Activated CD8-positive, alpha-beta memory T cell treated with anti-CD3 and anti-CD28 coated beads, Interleukin-2, amount 50 U/mL, for 48 hours (primary cell): ENCODE measurements at places on chromosomes 1 and 21.

DNA sequence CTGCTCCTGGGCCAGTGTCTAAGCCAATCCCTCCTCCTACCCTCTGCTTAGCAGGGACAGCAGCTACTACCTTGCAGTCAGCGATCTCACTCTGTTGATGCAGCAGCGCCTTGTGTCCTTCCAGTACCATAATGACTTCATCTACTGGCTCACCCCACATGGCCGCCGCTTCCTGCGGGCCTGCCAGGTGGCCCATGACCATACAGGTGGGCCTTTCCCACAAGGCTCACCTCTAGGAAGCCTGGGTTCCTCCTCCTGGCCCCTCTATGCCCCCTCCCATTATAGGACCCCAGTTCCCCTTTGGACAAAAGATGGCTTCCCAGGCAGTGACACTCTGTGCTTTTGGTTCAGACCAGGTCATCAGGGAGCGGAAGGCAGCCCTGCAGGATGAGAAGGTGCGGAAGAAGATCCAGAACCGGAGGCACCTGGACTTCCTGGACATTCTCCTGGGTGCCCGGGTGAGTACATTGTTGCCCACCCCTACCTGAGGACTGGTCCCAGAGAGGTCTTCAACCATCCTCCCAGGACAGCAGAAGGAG lies 15.1 kb downstream of the CYP4B1 start:
- DNase-seq = no peak

- DNase-seq = peak; percentile 72
Observed at GRCh38 chr1:205313563-205314308, 7.8 kb downstream of the NUAK2 start.

DNA sequence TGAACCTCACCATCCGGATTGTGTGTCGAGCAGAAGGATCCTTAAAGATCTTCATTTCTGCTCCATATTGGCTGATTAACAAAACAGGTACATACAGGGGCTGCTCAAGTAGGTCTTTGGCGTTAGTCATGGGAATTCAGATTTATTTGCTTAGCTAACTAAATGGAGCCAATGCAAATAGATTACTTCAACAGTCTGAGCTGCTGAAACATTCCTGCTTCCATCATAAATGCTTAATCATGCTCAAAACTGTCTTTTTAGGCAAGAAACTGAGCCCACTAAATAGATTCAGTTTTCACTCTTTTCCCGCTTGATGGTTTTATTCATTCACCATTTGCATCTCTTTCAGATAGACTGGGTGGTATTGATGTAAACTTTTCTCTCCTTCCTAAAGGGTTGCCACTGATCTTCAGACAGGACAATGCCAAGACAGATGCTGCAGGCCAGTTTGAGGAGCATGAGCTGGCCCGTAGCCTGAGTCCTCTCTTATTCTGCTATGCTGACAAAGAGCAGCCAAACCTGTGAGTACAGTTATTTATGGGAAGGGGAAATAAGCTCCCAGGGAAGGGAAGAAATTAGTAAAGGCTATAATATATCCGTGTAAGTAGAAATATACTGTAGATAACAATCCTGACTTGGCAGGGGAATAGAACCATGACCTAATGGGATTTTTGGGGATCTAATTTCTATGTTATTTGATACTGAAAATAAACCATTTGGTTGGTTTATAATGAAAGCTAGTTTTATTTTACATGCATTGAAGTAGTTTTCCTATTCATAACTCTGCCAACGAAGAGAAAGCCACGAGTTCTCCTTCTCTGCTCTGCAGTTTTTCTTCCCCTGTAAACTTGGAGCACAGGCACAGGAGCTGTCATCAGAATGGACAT lies 126.4 kb downstream of the VPS13D start:
- DNase-seq = no peak

- DNase-seq = no peak
Observed at GRCh38 chr1:19010503-19010902, 54.0 kb upstream of the IFFO2 start.

GRCh38 chr1:221604948-221605347 lies 136.9 kb downstream of the DUSP10 start:
- no peak for DNase-seq

DNA sequence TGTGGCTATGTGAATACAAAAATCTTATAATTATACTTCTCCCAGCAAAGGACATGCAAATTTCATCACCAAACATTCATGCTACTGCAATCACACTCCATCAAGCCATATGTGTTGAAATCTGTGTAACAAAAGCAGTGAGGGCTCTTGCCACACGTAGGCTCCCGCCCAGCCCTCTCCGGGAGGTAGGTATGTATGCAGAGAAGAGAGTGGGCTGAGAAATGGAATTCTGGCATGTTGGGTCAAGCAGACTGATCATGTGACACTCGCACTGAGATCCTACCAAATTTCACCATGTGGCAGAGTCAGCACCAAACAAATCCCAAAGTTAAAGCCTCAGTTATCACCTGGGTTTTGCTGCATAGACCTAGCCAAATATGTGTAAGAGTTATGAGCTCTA lies 49.7 kb downstream of the APP start:
- no peak for DNase-seq

GRCh38 chr1:158806916-158807536 lies 24.1 kb upstream of the MNDA start:
- no peak for DNase-seq

DNA sequence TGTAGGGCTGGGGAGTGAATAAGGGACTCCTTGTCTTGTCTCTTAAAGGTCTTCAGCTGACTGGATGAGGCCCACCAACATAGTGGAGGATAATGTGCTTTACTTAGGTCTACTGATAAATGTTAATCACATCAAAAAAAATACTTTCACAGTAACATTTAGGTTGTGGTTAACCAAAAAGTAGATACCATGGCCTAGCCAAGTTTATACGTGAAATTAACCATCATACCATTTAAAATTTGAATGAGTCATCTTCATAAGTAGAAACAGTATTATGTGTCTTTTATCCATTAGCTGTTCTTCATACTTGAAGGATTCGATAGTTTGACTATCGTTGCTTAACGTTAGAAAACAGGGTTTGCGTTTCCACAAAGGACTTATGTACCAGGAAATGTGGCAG lies 80.9 kb downstream of the MTR start:
- DNase-seq = no peak

DNA sequence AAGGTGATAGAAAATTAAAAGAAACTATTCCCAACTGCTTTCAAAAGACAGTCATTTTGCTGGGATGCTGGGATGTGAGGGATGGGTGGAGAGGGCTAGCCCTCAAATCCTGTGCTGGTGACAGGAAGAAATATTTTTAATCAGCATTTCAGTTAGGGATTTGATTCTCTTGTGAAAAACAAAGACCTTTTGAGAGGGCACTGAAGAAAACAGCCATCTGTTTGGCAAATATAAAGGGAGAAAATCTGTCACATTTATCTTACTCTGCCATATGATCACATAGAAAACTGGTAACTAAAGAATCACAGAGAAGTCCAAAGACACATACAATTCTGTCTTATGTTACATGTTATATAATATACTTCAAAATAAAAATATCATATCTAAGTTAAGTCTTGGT lies 12.3 kb downstream of the STXBP3 start:
- DNase-seq = no peak

- DNase-seq = no peak
Observed at GRCh38 chr1:88009916-88010315, 674.2 kb upstream of the PKN2 start.

DNA sequence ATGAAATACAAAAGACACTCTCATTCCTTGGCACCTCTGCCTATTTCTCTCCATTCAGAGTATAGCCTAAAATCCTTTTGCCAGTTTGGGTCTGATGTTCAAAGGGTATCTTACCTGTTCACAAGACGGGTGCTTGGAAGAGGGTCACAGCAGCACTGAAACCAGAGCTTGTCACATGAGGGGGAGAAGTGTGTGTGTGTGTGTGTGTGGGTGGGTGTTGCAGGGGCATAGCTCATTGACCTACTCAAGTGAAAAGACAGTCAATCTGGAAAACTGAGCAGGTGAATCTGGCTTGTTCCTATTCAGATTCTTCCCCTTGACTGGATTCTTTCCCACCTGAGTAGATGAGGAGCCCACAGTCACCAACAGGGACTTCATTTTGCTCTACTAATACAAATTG lies 63.9 kb downstream of the KCTD3 start:
- no peak for DNase-seq

GRCh38 chr1:178330153-178330552 lies 166.6 kb downstream of the CLEC20A start:
- DNase-seq = no peak

DNA sequence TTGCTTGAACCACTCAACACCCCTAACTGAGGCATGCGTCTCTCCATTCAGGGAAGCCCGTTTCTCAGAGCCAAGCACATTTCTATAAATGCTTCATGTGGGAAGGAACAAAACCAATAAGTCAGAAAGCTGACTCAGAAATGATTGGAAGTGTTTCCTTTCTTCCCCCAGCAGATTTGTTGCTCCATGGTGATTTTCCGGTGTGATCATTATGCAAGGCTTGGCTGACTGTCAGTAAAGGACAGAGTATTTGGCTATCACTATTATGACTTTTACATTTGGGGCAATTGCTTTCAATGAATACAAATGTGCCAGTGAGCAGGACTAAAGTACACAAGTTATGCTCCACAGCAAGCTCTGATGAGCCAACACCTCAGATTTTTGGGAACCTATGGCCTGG lies 53.3 kb upstream of the ZC3H11B start:
- no peak for DNase-seq

DNA sequence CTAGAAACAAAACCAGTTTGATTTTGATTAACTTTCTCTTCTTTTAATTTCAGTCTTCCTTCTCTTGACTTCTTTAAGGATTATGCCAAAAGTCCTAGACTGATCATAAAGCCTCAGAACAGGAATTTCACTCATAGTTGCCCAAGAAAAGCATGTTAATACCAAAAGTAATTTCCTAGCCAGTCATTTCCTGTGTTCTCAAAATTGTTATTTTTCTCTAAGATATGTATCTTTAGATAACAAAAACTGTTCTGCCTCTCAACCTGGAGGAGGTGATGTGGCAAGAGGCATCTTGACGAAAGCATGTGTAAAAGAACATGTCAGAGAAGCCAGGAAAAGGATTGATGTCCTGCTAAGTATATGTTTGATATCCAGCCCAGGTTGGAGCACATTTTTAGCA lies 78.0 kb upstream of the IPO9 start:
- no peak for DNase-seq

DNA sequence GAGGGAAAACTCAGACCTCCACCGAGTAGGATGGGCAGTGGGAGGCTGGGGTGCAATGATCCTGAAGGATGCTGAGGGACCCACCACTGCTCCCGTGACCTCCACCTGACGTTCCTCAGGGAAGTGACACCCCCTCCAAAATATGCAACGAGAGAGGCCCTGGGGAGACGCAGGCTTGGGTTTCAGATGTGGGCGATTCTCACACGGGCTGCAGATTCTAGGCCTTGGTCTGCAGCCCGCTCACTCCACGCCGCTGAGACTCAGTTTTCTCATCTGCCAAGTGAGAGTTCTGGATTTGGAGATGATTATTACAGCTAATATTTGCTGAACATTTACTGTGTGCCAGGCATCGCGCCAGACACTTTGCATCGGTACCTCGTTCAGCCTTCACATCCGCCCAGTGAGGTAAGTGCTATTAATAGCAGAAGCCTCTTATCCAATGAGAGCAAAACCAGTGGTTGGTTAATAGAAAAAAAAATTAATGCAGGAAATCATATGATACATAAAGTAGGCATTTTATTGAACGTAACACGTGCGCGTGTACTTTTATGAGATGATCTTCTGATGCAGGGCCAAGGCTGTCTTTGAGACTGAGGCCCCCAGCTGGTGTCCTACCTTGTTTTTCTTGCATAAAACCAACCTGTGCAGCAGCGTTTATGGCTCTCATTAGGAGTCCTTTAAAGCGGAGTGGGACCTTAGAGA lies 102.0 kb upstream of the RUNX3 start:
- DNase-seq = peak; percentile 71

DNA sequence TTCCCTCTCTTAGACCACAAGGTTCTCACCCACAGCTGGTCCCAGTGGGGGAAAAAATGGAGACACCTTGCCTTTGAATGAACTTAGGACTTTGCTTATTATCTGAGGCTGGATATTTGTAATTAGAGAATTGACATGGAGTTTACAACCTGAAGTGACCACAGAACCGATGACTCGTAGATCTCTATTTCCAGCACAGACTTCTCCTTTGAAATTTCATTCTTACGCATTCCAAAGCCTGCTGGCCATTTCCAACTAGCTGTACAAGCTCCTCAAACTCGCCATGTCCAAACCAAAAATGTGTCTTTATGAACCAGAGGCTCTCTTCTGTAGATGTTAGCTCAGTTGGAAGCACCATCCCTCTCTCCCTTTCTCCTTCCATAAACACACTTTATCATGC lies 12.0 kb downstream of the RAB7B start:
- no peak for DNase-seq

GRCh38 chr1:185440877-185441276 lies 123.8 kb upstream of the IVNS1ABP start:
- no peak for DNase-seq

GRCh38 chr1:108117945-108118902 lies 81.9 kb downstream of the SLC25A24 start:
- no peak for DNase-seq

- DNase-seq = no peak
Observed at GRCh38 chr21:40809673-40810197, 37.2 kb downstream of the DSCAM start.

- no peak for DNase-seq
Observed at GRCh38 chr1:163300568-163300967, 21.2 kb upstream of the NUF2 start.

DNA sequence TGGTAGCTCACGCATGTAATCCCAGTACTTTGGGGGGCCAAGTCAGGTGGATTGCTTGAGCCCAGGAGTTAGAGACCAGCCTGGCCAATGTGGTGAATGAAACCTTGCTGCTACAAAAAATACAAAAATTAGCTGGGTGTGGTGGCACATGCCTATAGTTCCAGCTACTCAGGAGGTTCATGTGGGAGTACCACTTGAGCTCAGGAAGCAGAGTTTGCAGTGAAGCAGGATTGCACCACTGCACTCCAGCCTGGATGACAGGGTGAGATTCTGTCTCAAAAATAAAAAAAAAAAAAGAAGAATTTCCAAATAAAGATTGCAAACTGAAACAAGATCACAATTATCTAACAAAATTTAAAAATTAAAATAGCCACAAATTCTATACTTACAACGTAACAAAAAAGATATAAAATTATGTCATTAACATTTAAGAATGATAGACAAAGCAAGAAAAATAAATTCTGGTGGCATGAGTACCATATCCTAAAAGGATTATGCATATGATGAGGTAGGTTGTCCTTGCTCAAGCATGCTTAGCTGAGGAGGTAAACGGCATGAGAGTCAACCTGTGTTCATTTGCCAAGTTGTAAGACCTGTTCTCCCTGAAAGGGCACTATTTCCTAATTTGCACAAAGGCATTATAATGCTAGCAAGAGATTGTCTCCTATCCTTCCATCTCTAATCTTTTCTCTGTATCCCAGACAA lies 20.2 kb downstream of the IPP start:
- DNase-seq = no peak

DNA sequence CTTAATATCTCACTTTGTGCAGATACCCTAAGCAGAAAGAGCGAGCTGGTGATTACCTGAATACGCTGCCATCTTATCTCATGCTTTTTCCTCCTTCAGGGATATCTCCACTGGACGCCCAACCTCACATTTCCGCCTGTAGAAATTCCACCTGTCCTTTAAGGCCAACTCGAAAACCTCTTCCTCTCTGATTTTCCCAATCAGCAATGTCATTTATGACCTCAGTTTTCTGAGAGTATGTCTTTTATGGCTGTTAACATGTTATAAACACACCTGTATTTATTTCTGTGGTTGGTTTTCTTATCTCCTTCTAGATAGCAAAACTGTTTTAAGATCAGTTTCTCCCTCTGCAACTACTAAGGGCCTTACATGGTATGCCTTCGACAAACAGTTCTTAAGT lies 41.1 kb downstream of the CD34 start:
- no peak for DNase-seq

GRCh38 chr21:43879348-43880110 lies 14.5 kb downstream of the AGPAT3 start:
- no peak for DNase-seq
